Non-pigmented ciliary epithelial cell (primary cell): ENCODE measurements at places on chromosomes 12 and 14.

DNA sequence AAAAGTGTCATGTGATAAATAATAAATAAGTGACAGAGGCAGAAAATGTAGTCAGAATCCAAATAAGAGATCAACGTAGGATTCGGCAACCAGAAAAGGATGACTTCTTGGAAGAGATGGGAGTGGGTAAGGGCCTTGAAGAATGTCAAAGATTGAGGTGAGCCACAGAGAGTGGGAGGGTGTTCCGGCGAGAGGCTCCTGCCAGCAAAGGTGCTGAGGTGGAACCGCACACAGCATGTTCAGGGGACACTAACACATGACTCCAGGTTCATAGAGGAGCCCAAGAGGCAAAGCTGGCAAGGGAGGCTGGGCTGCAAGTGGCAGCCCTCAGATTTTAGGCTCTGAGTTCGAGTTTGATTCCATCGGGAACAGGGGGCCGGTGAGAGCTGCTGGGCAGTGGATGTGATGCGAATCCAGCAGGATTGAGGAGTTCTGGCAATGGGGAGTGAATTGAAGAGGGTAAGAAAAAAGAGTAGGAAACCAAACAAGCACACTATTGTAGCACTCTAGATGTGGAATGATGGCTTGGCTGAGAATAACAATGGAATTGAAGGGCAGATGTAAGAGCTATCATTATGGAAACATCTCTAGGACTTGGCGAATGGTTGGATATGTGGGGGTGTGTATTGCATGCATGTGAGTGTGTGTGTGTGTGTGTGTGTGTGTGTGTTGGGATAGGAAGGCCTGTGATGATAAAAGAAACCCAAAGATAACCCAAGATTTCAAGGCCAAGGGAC, 36.5 kb downstream of the LRRC74A start:
- DNase-seq = no peak

DNA sequence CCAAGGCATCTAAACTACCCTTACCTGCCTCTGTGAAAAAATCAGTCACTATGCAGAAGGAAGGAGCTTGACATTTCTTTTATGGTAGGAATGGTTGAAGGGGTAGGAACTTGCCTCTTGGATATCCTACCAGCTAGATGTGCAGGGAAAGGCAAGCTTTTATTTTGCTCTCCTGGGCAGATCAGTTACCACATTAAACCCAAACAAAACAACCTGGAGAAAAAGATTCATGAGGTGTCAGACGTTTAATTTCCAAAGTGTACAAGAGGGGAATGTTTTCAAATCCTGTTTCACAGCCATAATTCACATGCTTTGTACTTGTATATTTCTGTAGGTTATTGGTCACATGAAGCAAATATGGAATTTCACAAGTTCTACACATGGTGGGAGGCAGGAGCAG, 67.0 kb upstream of the IFNG-AS1 start:
- no peak for DNase-seq

GRCh38 chr12:16600525-16600924, 5.4 kb downstream of the LMO3 start:
- DNase-seq = no peak

- no peak for DNase-seq
Measured at GRCh38 chr12:63863658-63864453, 19.4 kb downstream of the SRGAP1 start.

DNA sequence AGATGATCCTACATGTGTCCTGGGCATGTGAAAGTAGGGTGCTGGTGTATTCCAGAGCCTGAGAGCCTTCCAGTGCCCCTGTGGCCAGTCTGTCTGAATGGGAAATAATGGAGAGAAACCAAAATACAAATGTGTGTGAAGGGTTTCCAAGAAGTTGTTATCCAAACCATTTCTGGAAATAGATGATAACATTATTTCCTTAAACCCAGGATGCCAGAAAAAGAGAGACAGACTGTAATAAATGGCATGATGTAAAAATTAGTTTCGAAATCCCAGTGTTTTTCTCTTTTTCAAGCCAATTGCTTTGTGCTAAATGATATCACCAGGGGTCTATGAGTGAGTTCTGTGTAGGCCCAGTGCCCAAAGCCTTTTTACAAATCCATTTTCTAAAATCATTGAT, 175.3 kb downstream of the PHLDA1 start:
- no peak for DNase-seq

- no peak for DNase-seq
Measured at GRCh38 chr12:83149987-83150386, 463.3 kb downstream of the TMTC2 start.

DNA sequence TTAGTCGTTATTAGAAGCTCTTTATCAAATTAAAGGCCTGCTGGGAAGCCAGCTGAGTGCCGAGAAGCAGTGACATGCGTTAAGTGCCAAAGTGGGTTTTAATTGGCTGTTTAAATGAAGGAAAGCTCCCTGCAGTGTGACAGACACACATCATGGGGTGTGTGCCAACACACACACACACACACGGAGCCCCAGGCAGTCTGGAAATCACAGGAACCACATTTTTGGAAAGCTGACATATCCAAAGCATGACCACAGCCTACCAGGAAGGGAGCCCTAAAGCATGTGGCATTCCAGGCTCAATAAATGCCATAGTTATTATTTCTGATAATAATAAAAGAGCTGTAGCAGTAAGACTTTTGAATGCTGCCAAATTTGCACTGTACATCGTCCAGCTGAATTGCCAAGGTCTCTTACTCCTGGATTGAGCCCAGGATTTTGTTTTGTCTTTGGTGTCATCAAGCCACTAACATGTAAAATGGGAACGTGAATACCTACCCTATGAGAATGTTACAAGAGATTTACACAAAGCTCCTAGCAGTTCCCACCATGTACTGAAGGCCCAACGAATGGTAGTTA, 135.1 kb downstream of the TMEM30B start:
- DNase-seq = peak; percentile 58

DNA sequence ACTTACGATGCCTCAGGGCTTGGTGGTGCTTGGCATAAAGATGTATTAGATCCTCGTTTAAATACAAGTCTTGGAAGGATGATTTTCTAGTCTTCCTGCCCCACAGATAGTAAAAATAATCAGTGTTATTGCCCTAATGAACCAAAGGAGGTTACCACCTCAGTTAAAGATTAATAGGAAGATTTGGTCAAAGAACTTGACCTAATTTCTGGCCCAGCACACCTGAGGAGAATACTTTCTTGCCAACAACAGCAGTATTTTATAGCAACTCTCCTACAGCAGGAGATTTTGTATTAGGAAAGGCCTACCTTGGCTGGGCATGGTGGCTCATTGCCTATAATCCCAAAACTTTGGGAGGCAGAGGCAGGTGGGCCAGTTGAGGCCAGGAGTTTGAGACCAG, 31.6 kb downstream of the CSRP2 start:
- DNase-seq = no peak

GRCh38 chr12:69055706-69056105, 122.7 kb upstream of the CPM start:
- no peak for DNase-seq

DNA sequence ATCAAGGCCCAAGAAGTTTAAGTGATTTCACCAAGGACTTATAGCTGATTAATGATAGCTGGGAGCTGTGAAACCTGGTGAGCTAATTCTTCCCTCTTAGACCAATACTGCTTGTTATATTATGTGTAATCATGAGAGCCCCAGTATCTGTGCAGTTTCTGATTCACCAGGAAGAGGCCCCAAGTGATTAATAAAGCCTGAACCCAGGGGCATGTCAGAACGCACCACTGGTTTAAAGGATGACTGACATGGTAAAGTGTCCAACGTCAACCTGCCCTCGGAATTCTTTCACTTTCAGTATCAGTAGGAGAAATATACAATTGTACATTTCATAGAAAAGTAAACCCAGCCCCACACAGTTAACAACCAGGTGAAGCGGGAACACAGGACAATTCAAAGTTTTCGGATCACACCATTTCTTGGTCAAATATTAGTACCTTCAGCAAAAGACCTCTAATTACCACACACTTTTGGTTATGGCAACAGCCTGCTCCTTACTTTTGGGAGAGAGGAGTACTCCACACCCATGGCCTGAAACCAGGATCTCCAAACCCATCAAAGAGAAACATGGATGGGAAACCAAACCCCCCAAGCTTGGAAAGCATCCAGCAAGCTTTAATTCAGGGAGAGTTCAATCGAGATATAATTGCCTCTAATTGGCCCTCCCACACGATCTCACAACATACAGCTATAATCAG, 28.5 kb downstream of the TMCC3 start:
- DNase-seq = no peak

DNA sequence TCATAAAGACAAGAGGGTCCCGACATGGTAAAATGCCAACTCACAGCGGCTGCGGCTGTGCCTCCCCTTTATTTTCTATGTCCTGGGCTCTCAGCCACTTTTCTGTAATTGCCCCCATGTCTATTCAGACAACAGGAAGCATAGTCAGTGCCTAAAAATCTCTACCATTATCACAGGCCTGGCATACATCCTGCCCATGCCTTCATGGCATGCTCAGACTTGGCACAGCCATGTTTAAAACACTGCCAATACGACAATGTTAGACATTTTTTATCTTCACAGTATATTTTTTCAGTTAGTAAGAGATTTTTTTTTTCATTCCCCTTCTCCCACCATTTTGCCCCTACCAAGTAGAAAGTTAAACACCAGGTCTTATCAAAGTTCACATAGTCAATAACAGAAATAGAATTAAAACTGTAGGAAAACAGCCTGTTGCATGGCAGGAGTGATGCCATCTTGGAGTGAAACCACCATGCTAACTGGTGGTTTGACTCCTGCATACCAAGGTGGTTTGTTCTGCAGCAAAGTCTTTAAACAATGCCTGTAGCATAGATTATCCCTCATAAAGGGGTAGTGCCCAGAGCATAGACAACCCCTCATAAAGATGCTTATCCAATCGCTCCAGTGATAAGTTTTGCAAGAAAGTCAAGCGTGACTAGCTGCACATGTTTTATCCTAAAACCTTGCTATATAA, 18.9 kb upstream of the CERS5 start:
- DNase-seq = no peak

DNA sequence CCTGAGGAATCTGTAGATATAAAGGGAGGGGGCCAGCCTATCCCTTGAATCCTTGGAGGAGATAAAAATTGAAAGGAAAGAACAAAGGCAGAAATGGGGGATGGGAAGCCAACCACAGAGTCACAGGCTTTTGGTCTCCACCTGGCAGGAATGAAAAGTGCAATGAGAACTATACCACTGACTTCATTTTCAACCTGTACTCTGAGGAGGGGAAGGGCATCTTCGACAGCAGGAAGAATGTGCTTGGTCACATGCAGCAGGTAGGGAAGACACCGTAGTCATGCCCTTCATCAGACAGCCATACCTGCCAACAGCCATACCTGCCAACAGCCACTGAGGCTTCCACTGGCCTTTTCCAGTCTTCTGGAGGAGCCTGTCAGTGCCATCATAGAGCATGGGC, 13.4 kb downstream of the ASB8 start:
- DNase-seq = no peak

DNA sequence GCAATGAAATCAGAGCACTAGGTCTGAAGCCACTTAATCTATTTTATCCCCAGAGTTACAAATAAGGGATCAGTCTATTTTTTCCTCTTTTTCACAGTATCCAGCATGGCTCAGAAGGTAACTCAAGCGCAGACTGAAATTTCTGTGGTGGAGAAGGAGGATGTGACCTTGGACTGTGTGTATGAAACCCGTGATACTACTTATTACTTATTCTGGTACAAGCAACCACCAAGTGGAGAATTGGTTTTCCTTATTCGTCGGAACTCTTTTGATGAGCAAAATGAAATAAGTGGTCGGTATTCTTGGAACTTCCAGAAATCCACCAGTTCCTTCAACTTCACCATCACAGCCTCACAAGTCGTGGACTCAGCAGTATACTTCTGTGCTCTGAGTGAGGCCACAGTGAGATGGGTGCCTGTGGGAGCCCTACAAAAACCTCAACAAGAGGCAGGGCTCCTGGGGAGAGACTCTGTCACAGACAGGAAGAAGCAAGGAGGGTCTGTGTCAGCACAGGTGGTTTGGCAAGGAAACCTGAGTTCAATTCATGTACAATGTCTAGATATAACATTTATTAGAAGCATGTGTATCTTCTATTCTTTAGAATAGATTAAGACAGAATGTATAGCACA, 334.3 kb upstream of the OR4E1 start:
- DNase-seq = no peak

- DNase-seq = no peak
Measured at GRCh38 chr12:159156-159782, 54.7 kb downstream of the SLC6A12 start.

GRCh38 chr14:34038358-34039057, 87.6 kb upstream of the EGLN3 start:
- DNase-seq = no peak

- DNase-seq = no peak
Measured at GRCh38 chr12:133057446-133057845, 20.1 kb downstream of the ZNF84 start.

- no peak for DNase-seq
Measured at GRCh38 chr14:74733221-74733620, 20.3 kb downstream of the FCF1 start.

DNA sequence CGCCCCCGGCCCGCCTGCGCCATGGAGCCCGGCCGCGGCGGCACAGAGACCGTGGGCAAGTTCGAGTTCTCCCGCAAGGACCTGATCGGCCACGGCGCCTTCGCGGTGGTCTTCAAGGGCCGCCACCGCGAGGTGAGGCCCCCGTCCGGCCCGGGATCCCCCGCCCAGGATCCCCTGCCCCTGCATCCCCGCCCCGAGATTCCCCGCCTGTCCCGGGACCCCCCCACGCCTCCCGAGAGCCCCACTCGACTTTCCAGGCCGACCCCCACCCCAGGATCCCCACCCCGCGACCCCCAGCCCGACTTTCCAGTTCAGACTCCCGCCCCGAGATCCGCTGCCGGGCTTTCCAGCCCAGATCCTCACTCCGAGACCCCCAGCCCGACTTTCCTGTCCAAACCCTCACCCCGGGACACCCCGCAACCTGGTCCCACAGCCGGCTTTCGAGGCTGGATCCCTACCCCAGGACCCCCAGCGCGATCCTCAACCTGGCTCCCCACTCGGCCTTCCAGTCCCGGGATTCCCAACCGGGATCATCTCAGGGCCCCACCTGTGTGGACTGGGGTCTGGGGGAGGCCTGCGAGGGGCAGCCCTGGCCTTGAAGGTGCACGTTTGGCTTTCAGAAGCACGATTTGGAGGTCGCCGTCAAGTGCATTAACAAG, 688 bp downstream of the ULK1 start:
- no peak for DNase-seq

DNA sequence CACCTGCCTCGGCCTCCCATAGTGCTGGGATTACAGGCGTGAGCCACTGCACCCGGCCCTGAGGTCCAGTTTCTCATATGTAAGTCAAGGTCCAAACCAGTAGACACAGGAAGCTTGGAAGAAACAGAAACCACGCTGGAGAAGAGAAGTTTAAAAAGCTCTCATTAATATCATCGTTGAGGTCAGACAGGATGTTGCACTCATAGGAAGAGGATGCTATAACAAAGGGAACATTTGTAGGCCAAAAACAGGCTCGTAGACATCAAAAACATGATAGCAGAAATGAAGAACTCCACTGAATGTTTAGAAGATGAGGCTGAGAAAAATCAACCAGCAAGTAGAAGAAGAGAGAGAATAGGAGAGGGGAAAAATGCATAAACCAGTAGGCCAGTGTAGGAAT, 46.8 kb downstream of the ACACB start:
- no peak for DNase-seq

- DNase-seq = no peak
Measured at GRCh38 chr14:87888136-87888999, 104.6 kb downstream of the GALC start.

GRCh38 chr12:74349925-74350324, 187.7 kb upstream of the ATXN7L3B start:
- DNase-seq = no peak
